ENCODE measurements at places on chromosomes 2 and 18.

DNA sequence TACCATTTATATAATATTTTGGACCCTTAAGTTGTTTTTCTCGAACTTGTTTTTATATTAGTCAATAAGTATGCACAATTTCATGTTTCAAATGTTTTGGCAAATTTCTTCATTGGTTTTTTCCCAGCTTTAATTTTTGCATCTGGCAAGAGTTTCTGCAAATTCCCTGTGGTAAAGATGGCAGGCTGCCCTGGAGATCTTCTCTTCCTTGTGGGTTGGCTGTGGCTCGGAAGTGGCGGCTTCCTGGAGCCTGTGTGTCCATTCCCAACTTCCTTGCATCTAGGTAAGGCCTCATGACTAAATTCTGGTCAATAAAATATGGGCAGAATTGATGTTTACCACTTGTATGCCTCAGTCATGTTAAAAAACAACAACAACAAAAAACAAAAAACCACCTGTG lies 818.6 kb downstream of the EPHA4 start:
- no peak for DNase-seq

DNA sequence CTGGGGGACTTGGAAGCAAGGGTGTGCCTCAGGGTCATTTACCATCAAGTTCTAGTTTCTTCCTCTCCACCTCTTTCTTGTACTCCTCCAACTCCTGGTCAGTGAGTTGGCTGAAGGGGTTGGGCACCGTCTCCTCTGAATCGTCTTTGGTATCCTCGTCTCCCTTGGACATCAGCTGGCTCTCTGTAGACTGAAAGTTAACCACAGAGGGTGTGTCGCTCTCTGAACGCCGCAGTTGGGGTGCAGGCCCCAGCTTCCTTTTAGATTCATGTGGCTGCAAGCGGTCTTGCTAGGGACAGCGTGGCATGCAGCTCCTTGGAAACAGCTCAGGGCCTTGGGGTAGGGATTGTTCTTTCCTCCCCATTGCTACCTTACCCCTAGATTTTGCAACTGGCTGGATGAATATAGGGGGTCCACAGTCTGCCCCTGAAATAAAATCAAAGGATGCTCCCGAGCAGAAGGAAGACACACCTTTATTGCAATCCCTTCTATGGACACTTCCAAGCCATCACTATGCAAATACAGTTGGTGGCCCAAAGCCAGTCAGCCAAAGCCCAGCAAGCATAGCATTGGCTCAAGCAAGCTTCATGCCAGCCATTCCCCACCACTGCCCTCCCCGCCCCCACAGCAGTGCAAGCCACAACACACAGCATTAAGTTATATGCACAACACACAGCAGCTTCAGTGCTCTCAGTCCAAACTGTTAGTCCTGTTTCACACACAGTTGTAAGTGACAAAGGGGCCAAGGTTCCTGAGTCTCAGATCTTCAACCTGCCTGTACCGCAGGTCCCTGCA lies 93.2 kb downstream of the ADD2 start:
- DNase-seq: no peak

GRCh38 chr18:59460072-59460420 lies 101.0 kb upstream of the LMAN1 start:
- no peak for DNase-seq

- DNase-seq: no peak
Observed at GRCh38 chr18:58308463-58308862, 264.4 kb downstream of the NEDD4L start.

DNA sequence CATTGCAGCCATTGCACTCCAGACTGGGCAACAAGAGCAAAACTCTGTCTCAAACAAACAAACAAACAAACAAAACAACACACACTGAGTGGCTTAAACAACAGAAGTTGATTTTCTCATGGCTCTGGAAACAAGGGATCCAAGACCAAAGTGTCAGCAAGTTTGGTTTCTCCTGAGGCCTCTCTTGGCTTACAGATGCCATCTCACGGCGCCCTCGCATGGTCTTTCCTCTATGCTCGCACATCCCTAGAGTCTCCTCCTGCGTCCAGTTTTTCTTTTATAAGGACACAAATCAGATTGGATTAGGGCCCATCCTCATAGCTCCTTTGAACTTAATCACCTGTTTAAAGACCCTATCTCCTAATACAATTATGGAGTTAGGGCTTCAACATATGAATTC lies 133.4 kb upstream of the LRRTM1 start:
- DNase-seq: no peak

DNA sequence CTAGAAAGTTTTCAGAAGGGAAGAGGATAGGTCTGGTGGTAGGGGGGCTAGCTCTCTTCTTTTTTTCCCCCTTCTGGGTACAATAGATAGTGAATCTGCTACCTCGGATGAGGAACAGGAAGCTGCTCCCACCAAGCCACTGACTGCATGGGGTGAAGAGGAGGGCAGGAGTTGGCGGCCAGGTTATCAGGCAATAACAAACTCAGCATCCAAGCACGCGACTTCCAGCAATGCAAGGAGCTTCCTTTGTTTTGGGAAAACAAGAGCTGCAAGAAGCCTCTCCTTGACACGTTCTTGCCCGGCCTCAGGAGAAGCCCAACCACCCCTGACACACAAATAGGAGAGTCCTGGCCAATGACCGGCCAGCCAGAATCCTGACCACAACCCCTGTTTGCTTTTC lies 32.2 kb downstream of the NHEJ1 start:
- no peak for DNase-seq

DNA sequence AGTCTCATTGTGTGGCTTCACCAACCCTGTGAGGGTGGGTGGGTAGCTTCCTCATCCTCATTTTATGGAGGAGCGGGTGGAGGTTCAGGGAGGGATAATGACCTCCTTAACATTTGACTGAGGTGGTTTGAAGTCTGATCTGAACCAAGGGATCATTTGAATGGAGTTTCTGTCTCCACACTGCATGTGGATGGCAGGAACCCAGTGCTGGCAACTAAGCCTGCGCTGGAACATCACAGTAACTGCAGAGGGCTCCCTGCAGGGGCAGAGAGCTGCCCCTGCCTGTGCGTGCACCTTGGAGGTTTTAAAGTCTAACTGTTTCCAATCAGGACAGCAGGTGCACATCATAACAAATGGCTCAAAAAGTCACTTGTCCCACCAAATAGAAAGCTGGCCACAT lies 3.3 kb downstream of the AGAP1 start:
- DNase-seq: no peak

- no peak for DNase-seq
Observed at GRCh38 chr18:74589811-74590210, 7.9 kb upstream of the ZNF407 start.

DNA sequence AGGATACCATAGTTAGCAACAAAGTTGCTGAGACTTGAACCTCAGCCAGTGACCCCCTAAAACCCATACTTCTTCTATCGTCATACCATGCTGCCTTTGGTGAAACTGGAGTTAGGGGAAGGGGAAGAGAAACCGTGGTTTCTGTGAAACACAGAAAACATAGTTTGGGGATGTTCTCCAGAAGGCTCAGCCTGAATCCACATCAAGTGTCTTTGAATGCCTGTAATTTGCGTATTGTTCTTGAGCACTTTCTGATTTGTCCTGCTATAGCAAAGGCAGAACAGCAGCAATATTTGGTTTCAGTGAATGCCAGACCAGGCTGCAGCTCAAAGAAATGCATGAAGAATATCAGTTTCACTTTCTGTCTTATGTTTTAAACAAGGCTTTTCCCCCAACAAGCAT lies 258.7 kb downstream of the TTC32 start:
- no peak for DNase-seq

DNA sequence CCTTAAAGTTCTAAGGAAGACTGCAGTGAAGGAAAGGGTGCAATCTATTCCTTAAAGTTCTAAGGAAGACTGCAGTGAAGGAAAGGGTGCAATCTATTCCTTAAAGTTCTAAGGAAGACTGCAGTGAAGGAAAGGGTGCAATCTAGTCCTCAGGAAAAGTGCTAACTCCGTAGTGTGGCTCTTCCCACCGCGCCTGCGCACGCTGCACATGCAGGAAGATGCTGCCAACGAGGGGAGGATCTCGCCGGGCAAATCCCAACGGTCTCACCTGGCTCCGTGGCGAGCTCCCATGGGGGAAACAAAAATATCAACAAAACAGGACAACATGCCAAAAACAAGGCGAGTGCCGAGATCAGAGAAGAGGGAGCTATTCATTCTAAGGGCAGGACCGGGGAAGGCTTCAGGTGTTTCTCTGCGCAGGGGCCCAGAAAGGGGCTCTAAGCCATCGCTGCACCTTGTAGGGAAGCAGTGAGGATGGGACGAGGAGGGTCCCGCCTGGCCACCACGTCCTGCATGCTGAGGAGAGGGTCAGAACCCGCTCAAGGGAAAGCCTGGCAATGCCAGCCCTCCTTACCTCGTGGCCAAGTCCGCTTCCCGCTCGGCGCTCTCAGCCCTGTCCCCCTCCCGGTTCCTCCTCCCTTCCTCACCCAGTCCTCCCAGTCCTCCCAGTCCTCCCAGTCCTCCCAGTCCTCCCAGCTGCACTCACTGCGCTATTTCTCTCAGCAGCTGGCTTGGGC lies 24.5 kb downstream of the TIMM21 start:
- DNase-seq: no peak

DNA sequence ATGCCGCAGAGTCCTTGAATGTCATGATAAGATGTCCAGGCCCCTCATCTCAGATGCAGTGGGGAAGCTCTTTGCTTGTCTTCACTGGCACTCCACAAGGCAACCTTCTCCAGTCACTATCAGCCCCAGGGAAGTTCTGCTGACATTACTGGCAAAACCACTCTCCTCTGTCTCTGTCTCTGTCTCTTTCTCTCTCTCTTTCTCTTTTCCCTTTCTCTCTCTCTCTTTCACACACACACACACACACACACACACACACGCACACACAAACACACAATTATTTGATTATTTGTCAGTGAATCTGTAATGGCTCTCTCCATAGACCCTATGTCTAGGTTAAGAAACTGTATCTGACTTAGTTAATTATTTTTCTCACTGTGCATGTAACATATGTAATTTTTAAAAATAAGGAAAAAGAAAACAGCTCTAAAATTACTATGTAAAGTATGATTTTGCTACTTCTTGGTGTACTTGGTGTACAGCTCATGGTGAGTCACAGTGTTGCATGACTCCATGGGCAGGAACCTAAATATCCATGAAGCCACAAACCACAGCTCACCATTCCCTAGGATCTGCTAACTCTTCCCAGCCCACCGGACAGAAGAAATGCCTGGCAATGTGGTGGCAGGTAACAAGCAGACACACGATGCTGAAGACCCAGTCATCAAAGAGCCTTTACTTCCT lies 594.9 kb upstream of the ID2 start:
- DNase-seq: no peak

DNA sequence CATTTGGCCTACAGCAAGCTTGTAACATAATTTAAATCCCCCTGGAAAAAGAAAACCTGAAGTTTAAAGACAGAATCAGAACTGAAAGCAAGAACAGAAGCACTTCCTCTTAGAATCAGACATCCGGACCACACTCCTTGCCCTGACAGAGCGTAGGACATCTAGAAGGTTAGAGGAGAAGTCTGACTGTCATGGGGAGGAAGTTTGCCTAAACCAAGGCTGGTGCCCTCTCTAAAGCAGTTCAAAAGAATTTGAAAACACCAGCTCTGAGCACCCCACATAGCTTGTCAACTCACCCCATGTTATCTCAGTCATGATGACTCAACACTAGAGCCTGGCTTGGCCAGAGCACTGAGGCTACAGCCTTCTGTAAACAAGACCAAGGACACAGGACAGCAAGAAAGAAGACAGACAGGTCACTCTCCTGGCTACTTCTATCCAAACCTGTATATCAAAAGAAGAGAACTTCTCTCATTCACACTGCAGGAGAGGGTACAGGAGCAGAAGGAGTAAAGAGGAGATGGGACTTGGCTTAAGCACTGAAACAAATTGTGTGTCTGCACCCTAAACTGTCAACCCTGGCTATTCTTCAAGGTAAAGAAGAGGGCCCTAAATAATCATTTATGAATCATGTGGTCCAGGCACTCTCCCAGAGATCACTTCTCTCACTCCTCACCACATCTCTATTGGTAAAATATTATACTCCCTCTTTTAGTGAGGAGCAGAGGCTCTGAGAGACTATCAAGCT lies 198.6 kb downstream of the MEMO1 start:
- DNase-seq: peak; percentile 1

DNA sequence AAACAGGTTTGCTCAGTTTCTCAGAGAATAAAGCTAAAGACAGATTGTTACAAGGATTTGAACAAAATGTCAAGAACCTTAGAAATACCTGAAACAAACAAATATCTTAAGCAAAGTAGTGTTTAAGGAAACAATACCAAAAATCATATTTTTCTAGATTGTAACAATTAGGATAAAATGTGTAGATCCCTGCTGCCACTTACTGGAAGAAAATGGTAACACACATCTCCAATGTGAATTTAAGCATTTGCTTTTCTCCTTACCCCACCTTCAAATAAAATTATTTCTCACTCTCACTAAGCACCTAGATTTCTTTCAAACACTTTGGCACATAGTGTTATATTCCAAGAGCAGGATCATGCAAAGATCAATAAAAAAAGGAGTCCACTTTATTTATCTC lies 34.9 kb downstream of the SUCLG1 start:
- DNase-seq: no peak

DNA sequence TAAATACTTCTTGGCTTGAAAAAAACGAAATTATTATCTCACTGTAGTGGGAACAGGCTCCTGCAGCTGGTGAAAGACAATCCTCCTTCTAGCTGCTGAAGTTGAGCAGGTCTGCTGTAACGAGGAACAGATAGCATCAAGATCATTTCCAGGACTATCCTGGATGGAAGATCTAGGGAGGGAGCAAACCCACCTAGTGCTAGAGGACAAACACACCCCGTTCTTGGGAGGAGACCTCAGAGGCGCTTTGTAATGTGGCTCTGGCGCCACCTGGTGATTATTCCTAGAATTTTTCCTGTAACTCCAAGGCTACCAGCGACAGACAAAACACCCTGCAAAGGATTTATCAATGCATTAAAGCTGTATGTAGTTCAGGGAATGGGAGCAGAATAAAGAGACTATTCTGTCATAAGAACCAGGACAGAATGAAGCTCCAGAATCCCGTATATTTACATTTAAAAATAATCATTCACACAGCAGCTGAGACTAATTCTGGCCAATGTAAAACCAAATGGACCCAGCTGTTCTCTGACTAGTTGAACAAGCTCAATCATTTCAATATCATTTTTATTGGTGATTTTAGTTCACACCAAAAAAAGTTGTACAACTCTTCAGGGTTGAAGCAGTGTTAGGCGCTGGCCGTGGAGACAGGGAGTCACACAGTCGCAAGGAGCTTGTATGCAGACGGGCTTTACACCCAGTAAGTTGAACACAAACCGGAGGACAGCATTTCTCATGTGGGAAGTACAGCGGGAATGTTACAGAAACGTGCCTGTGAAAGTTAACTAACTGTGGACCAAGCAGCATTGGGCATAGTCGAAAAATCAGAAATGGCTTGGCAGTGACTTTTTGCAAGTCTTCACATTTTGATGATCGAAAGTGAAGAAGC lies 290.3 kb downstream of the TRIB2 start:
- peak; percentile 36 for DNase-seq

- DNase-seq: peak; percentile 34
Observed at GRCh38 chr2:96143231-96143847, 1.9 kb downstream of the DUSP2 start.

DNA sequence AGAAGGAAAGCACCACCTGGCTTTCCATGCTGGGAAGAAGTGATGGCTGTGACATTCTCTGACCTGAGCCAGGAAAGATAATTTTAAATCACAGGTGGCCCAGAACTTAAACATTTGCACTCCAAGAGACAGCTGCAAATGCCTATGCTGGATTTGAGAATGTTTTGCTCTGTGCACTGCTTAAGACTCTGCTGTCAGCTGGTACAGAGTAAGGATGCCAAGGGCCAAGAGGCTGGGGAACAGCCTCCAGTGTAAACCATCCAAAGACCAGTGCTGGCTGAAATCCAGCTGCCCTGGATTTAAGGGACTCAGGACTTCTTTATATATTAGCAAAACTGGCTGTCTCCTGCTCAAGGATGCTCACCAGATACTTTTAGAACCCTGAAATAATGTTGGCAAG lies 3.9 kb downstream of the HOXD8 start:
- no peak for DNase-seq

All from stimulated activated CD4-positive, alpha-beta T cell treated with anti-CD3 and anti-CD28 coated beads, Interleukin-12 subunit alpha, Interleukin-12 subunit beta, amount 100 ng/mL, for 24 hours (primary cell).